ENCODE measurements at places on chromosomes 3 and 15.

DNA sequence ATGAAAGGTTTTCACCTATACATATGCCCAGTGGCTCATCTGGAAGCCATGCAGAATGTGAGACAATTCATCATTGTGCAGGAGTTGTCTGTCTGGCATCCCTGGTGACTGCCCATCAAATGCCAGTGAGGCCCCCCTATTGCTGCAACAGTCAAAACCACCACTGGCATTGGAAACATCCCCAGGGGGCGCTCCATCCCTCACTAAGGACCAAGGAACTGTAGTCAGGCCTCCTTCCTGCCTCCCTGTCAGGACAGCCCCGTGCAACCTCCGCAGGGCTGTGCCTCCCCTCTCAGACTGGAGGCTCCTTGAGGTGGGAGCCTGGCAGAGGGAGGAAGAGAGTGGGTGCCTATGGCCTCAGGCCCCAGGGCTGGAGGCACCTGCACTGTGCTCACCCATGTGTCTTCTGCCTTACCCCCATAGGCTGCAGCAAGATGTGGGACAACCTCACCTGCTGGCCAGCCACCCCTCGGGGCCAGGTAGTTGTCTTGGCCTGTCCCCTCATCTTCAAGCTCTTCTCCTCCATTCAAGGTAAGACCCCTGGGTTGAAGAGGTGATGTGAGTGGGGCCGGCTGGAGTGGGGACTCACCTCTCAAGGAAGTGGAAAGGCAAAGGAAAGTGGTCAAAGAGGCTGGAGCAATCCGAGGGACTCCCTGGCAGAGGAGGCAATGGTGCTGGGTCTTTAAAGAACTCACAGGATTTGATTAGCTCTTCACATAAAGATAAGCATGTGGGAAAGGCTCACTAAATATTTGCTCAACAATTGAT, 16.5 kb downstream of the VIPR1 start:
- DNase-seq = no peak

GRCh38 chr3:18033581-18034108, 291.2 kb upstream of the TBC1D5 start:
- no peak for DNase-seq

DNA sequence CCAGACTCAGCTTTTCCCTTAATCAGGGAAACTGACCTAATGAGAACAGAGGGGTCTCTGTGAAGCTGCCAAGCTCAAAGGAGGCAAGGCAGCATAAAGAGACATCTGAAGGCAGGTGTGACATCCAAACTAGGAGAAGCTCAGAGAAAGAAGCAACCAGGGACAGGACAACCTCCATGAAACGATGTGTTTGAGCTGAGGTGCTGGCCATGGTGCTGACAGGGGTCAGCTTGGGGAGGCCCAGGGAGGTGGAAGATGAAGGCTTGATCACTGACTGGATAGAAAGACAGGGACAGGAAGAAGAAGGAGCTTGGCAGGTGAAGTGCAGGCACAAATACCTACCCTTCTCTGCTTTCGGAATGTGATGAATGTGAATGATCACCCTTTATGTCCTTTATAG, 179.5 kb upstream of the NSMCE3 start:
- no peak for DNase-seq

- no peak for DNase-seq
Observed at GRCh38 chr3:37456781-37457180, 282.4 kb upstream of the LRRFIP2 start.

GRCh38 chr3:37174532-37175126, at the start of gene LRRFIP2:
Gene LRRFIP2, minus strand, starts transcription at chr3:37174582. Its CDS starts 25,599 bp downstream, at chr3:37148983.
- no peak for DNase-seq

- DNase-seq = no peak
Observed at GRCh38 chr3:43531835-43532234, 90.0 kb downstream of the ANO10 start.
